ENCODE measurements at places on chromosomes 5 and 9.

DNA sequence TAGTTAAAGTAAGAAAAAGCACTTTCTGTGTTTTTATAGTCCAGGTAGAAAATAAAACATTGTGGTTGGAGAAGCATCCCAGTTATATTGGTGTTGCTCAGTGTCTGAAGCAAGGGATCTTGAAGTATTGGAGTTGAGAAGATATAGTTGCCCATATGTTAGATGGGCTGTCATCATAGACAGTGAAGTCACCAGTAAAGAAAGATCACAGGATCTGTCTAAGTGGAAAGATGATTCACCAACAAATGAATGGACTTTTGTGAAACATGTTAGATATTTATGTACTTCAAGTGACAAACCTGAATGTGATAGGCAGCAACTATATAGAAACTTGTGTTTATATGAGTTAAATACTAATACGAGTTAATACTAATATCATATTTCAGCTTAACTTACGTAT is 11.7 kb downstream of the OGN start:
- no peak for DNase-seq

GRCh38 chr9:130587921-130588320 is 8.5 kb downstream of the FUBP3 start:
- no peak for DNase-seq

- no peak for DNase-seq
Measured at GRCh38 chr5:141919218-141920119, 4.2 kb upstream of the DELE1 start.

DNA sequence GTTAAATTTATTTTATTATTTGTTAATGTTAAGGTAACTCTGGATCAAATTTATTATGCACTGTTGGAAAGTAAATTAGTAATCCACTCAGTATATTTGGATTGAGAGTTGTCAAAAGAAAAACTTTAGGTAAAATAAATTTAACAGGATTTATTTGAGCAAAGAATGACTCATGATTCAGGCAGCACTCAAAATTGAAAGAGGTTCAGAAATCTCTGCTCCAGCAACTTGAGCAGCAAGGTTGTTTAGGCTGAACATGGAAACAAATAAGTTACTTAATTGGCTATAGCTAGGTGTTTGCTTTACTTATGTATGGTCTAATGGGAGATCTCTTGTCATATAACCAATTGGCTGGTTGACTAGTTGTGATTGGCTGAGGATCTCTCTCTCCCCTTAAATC is 296.2 kb upstream of the EDIL3 start:
- DNase-seq = no peak

- DNase-seq = peak; percentile 17
Measured at GRCh38 chr9:101586651-101587050, 8.1 kb downstream of the PPP3R2 start.

DNA sequence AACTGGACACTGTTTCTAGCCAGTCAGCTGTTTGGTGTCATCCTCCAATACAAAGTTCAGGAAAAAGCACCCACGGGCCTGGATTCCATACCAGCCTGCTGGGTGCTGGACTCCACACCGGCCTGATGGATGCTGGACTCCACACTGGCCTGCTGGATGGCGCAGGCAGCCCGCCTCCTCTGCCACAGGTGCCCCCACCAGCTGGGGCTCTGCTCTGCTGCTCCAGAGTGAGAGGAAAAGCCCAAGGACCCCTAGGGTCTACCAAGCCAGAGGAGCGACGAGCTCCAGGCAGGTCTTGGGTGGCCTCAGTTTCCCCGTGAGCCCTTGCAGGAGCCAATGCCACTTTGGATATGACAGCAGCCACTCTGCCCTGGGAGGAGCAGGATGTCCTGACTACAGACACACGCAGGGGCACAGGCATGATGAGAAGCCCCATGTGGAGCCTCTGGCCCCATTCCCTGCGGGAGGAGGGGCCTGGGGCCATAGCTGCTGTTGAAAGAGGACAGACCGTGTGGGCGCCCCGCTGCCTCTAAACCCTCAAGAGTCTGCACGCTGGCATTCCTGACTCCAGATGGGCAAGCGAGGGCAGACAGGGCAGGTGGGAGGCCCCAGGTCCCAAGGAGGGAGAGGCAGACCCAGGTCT is 141.6 kb downstream of the OLFM1 start:
- no peak for DNase-seq

GRCh38 chr5:42840269-42840668 is 28.6 kb upstream of the SELENOP start:
- DNase-seq = no peak

DNA sequence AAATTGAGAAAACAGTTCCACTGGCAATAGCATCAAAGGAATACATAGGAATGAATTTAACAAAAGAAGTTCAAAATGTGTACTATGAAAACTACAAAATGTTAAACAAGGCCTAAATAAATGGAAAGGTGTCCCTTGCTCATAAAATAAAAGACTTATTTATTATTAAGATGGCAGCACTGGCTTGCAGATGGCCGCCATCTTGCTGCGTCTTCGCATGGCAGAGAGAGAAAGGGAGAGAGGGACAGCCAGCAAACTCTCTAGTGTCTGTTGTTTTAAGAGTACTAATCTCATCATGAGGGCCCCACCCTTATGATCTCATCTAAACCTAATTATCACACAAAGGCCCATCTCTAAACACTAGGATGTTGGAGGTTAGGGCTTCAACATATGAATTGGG is 47.1 kb downstream of the ABLIM3 start:
- DNase-seq = no peak

- DNase-seq = no peak
Measured at GRCh38 chr5:82355496-82355895, 77.3 kb upstream of the RPS23 start.

GRCh38 chr9:134723491-134724190 is 82.0 kb downstream of the COL5A1 start:
- no peak for DNase-seq

DNA sequence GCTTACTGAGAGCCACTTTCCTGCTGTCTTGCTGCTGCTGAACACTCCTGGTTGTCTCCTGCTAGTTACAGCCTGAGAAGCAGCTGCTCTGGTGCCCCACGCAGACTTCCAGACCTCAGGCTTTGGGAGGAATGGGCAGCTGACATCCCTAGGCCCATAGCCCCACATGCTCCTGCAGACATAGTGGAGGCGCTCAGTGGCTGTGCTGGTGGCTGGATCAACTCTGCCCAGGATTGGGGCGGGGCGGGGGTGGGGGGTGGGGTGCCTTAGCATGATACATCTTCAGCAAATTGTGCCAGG is 93.9 kb downstream of the DAB2IP start:
- no peak for DNase-seq

DNA sequence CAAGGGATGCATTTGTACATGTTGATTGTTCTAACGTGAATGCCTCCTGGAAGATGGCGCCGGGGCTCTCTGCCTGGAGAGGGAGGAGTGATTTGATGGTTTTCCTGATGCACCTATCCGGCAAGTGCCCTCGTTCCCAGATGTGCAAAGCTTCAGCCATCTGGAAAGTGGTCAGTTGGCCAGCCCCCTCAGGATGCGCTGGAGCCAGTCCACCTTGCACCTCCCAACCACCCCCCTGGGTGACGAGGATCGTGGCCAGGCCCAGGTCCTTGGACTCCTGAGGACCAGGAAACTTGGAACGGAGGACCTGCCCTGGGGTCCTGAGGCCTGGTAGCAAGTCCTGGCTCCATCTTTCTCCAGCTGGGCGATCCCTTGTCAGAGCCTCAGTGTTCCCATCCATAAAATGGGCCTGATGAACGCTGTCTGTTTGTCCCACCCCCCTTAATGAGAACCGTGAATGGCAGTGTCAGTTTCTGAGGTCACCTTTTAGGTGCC is 23.6 kb upstream of the RNU6ATAC start:
- no peak for DNase-seq

DNA sequence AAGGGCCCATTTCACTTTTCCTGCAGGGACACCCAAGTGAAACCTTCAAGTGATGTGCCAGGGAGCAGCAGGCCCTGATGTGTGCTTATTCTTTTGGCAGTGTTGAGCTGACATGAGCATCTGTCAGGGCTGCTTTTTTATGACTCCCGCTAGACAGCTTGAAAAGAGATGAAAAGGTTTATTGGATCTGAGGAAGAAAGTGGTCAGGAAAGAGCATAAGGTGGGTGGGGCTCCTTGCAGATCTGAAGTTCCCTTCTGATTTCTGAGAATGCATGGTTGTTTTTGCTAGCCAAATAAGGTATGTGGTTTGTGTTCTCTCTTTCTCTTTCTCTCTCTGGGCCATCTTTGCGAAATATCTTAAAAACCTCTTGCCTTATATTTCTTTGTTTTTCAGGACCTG is 316.1 kb downstream of the DMRT2 start:
- no peak for DNase-seq

DNA sequence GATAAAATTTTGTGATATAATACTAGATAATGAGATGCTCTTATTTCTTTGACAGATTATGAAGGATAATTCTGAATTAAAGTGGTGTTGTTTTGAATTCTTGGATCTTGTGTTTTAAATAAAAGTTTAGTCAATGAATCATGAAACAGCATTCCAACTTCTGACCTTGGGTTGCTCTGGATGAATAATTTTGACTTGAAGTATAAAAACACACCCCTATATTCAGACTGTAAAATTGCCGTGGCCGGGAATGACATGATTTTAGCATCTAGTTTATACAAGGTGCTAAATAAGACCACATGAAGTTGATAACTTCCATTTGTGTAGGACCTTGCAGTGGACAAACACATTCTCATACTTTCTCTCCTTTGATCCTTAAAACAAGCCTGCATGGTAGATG is 67.2 kb upstream of the DAP start:
- no peak for DNase-seq

- no peak for DNase-seq
Measured at GRCh38 chr9:86413971-86414880, 60.0 kb upstream of the TUT7 start.

GRCh38 chr5:42813533-42813932 is 1.8 kb upstream of the SELENOP start:
- DNase-seq = no peak

DNA sequence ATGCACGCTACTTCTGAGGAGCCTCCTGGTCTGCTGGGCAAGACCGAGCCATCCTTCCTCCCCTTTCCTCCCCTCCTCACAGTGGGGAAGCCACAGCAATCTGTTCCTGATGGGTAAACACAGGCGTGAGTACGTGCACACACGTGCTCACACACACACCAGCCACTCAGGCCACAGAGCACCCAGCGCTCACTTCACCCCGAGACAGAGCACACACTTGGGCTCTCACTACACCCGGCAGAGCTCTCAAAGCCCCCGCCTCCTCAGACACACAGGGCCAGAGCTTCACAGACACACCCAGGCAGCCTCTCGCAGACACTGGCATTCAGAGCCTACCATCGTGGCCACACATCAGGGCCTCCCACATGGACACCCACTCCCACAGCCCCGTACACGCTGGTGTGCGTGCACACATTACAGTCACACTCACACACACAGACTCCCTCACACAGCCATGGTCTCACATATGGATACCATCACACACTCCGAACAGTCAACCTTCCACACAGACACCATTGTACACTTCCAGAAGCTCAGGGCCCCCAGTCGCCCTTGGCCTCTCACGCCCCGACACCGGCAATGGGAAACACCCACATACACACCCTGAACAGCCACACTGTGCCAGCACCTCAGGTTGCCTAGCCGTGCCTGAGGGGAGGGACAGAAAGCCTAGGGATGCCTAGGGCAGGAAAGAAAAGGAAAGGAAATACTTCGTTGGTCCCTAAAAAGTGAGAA is 13.5 kb downstream of the CNTFR start:
- no peak for DNase-seq

- DNase-seq = no peak
Measured at GRCh38 chr5:42606464-42606869, 150.2 kb upstream of the CCDC152 start.

- DNase-seq = no peak
Measured at GRCh38 chr5:173192561-173192960, 42.4 kb downstream of the NKX2-5 start.

GRCh38 chr5:139930406-139930805 is 112.7 kb downstream of the NRG2 start:
- no peak for DNase-seq

DNA sequence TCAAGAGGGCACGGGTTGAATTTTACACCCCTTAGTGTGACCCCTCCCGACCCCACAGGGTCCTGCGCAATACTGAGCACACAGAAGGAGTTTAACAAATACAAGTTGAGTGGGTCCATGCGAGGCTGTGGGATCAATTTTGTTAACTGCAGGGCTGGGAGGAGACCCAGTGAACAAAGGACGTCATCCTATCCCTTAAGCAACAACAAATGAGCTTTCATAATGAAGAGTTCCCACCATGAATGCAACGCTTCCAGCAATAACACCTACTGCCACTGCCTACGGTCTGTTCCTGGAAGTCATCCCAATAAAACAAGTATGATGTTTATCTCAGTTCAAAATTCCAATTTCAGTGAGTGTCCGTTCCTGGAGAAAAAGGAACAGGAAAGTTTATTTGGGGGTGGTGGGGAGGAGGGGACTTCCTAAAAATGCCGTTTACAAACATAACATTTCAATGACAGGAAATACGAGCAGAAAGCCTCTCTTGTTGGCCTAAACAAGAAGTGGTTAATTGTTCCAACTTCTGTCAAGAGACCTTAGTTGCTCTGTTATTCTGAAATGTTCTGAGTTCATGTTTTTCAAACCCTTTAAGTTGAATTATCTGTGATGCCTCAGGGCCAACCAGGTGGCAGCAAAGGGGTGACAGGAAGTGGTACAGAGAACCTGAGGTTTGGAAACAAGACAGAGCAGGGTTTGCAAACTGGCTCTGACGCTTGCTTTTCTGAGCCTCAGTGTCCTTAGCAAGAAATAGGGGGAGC is 65.8 kb upstream of the PLPP6 start:
- peak; percentile 39 for DNase-seq

DNA sequence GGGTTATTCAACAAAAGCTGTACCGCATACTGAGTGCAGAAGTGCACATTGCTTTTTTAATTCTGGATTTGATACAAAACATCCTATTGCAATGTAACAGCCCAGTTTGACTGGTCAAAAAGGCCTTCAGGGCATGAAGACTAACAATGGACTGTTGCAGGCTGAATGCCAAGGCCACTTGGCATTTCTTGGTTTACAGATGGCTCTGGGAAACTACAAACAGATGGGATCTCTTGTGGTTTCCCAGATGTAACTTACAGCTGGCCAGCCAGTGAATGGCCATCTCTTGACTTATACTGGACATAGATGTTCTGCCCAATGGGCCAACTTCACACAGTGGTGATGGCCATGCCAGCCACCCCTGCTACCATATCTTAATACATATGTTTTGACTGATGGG is 36.8 kb downstream of the UGT3A2 start:
- no peak for DNase-seq

GRCh38 chr9:87324613-87325194 is 173.0 kb upstream of the DAPK1 start:
- no peak for DNase-seq

All from activated CD4-positive, alpha-beta T cell treated with anti-CD3 and anti-CD28 coated beads for 48 hours (primary cell).